Urinary bladder (tissue), 4 donors: ENCODE measurements at places on chromosomes 3 and 15.

- DNase-seq, result peak; percentile 53
Measured at GRCh38 chr15:68818066-68818768, 2.5 kb downstream of the ANP32A start.

- DNase-seq, result no peak
Measured at GRCh38 chr3:128484404-128485281, 8.4 kb downstream of the GATA2 start.

DNA sequence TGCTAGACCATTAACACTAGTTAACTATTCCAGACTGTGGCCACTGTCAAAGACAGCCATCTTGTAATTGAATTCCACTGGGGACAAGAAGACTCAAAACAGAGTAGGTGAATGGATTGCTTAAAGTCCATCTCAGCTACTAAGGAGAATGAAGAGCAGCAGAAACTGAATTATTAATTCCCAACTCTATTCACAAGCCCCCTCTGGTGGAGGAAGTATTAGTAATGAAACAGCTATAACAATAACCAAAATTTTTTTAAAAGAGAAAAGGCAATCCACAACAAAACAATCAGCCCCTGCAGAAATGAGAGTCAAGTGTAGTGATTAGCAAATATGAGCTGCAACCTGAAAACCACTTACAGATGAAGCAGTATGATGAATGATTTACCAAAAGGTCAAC, 302.8 kb downstream of the FHIT start:
- no peak for DNase-seq

GRCh38 chr3:60228823-60229222, 1022.4 kb downstream of the FHIT start:
- no peak for DNase-seq

DNA sequence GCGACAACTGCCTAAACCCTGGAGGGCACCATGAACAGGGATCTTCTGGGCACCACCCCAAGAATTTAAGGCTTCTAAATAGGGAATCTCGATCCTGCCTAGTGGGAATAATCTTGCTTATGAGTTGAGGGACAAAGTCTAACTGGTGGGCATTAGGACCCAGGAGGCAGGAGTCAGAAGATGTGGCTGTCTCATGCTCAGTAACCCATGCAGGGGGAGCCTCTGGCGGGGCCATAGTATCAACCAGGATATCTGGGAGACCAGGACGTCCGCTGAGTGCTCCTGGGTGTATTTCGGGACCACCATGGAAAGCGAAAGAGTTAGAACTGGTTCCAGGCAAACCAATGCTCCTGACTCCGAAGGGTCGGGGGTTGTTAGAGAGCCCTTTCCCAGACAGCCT, 356.1 kb downstream of the OTOL1 start:
- DNase-seq, result no peak

DNA sequence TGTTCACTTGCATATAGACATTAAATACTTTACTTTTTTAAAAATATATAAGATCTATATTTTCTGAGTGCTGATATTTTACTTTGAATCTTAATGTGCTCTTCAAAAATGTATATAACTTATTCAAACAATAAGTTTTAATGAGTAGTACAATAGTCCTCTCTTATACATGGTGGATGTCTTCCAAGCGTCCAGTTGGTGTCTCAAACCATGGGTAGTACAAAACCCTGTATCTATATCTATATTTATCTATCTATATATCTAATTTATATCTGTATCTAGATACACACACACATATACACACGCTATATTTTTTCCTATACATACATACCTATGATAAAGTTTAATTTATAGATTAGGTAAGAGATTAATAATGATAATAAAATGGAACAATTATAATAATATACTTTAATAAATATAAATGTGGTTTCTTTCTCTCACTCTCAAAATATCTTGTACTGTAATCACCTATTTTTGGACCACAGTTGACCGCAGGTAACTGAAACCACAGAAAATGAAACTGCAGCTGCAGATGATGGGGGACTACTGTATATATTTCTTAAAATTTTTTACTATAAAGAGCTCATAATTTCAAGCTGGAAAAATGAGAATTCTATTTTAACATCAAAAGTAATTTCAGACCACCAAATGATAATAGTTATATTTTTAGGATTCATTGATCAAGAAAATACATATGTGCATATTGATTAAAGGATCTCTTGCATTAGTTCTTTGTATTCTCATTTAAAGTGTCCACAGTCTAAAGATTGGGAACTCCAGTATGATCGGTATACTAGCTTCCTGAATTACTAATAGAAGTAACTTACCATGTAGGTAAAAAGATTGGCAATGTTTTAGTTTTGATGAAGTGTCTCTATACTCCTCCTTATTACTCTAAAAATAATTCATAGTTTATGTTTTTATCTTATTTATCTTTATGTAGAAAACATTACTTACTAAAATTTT, 215.1 kb upstream of the MLF1 start:
- DNase-seq, result no peak
